ENCODE measurements at places on chromosomes 1 and 21.

DNA sequence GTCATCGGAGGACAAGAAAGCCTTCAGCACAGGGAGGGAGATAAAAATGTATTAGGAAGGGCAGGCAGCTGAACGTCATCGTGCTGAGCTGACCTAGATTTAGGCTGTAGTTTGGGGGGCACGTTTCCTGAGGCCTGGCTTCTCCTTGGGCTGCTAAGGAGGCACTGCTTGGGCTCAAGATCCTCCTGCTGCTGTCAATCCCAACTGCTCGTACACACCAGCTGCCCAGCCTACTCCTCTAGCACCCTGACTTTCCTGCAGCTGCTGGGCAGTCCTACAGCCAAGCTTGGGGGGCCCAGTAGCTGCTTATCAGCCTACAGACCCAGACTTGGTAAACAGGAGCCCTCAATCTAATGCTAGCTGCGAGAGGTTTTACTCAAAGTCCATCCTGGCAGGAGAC, 6.2 kb downstream of the TMEM35B start:
- no peak for DNase-seq

- no peak for DNase-seq
Measured at GRCh38 chr1:175890958-175891357, 147.6 kb upstream of the TNR start.

GRCh38 chr21:26115305-26115704, 55.3 kb downstream of the APP start:
- no peak for DNase-seq

DNA sequence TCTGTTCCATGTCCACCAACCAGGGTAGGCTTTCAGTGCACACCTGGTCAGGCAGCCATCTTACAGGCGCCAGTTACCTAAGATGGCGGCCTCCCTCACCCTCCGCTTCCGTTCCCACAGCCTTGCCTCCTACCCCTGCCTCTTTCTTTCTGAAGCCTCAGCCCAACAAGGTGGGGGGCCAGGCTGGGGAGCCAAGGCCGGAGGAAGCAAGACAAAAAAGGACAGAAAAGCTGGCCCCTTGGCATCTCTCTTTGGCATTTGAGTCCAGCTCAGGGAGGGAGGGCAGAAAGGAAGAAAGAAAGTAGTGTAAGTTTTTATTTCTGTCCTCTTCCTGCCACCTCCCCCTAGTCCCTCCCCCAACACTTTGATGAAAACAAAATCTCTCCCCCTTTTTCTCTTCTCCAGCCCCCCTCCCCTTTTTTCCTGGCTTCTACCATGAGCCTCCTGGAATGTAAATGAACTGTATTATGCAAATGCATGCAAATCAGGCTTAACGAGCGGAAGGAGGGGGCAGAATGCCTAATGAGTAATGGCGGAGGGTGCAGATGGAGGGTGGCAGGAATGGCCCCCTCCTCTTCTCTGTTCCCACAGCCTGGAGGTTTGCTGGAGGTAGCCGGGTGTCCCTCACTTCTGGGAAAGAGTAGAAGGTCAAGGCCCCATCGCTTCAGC, 43.8 kb downstream of the RHBG start:
- no peak for DNase-seq

DNA sequence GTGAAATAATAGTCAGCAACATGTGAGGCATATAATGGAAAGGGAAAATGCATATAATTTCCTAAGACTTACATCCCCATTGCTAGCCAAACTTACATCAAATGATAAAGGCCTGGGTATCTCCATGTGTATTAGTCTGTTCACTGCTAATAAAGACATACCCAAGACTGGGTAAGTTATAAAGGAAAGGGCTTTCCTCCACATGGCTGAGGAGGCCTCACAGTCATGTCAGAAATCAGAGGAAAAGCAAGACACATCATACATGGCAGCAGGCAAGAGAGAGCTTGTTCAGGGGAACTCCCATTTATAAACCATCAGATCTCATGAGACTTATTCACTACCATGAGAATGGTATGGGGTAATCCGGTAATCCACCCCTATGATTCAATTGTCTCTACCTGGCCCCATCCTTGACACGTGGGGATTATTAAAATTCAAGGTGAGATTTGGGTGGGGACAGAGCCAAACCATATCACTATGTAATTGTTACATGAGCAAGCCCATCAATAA, 161.5 kb upstream of the SAMSN1 start:
- DNase-seq: no peak

DNA sequence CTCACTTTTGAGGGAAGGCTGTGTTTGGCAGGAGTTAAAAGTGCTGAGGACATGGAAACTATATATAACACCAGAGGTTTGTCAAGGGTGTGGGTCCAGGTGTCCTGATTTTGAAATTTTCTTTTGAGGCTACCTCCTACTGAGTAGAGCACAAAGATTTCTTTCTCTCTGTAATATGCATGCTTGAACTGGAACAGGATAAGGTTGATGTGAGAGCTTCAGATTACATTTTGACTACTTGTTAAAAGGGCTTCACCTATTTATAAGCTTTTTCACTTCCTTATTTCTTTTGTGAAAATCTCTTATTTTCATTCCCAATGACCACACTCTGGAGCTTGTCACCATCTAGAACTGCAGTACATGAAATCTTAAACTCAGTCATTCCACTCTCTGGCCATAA, 59.8 kb upstream of the PLA2G4A start:
- no peak for DNase-seq

DNA sequence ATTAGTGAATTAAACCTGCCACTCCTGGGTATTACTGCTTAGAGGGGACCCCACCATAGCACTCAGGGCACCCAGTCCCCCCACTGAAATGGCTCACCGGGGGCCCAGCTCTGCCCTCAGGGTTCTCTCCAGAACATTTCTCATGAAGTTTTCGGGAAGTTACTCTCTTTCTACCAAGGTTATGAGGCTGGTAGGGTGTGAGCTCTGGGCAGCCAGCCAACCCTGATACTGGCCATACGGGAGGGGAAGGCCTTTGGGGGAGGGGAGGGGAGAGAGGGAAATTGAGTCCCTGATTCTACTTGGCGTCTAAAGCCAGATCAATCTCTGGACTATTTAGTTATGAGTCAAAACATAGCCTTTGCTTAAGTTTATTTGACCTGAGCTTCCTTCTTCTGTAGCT, 12.9 kb upstream of the PDE9A start:
- no peak for DNase-seq

DNA sequence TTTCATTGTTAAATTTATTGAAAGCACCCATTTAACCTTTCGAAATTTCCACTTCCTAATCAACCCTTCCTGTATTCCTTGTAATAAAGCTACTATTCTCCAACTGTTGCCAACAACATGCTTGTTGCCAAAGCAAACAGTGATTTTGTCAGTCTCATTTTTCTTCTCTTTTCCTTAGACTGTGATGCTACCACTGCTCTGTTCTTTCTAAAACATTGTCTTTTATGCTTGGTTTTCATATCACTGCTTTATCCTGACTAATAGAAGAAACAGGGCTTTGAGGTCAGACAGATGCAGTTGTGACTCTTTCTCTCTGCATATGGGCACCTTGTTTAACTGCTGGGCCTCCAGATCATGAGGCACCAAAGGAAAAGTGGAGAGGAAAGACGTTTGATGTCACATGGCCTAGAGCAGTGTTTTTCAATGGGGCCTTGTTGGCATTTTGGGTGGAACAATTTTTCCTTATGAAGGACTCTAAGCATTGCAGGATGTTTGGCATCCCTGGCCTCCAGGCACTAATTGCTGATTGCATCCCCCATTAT, 56.1 kb downstream of the HMCN1 start:
- no peak for DNase-seq

GRCh38 chr1:203325418-203326091, 20.2 kb downstream of the BTG2 start:
- DNase-seq: peak; percentile 91

DNA sequence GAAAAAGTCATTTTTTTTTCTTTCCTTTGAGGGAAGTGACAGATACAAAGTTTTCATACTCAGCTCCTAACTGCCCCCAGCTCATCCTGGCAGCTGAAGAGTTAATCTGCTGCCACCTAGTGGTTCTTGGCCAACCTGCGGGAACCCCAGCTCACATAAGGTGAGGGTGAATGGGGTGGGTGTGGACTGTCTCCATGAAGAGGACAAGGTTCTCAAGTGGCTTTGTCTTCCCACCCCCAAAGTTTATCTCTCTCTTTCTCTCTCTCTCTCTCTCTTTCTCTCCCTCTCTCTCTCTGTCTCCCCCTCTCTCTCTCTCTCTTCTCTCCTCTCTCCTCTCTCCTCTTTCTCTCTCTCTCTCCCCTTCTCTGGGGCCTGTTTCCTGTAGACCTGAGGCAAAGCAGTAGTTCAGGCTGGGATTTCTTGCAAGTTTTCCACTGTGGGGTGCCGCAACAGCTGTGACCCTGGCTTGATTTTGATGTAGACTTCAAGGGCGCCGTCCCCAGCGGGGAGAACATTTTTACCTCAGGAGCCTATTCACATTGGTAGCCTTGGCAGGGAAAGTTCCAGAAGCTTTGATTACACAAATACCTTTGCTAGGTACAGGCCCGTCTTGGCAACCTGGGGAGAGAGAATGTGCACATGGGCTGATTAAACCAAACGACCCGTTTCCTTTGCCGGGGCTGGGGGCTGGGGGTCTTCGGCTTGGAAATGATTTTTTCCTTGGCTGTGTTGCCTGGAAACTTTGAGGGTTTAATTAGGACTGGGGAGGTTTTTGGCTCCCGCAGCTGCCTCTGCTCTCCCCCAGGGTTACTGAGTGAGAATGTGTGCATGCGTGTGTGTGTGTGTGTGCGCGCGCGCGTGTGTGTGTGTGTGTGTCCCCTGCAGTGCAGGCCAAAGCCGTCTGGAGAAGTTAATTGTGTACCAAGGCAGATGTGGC, 135.9 kb downstream of the TM2D1 start:
- no peak for DNase-seq

DNA sequence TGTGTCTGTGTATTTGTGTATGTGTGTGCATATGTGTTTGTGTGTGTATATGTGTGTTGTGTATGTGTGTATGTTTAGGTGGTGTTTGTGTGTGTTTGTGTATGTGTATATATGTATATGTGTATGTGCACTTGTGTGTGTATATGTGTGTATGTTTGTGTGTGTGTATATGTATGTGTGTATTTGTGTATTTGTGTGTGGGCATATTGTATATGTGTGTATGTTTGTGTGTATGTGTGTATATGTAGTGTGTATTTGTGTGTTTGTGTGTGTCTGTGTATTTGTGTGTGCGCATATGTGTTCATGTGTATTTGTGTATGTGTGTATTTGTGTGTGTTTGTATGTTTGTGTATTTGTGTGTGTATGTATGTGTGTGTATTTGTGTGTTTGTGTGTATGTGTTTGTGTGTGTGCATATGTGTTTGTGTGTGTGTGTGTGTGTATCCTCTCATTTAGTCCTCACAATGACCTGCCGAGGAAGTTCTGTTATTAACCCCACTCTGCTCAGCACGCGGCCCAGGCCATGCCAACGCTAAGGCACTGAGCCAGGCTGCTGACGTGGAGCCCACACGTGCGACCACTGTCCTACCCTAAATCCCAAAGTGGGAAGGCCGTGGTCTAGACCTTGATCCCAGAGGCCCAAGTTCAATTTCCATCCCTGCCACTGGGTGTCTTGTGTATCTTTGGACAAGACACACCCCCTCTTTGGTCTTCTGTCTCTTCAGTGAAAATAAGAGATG, 43.2 kb upstream of the TMEM51 start:
- no peak for DNase-seq

- no peak for DNase-seq
Measured at GRCh38 chr1:64469116-64469976, 583 bp upstream of the CACHD1 start.

GRCh38 chr1:238628110-238628509, 737.4 kb upstream of the ZP4 start:
- DNase-seq: no peak

GRCh38 chr21:45893740-45894449, 87.7 kb upstream of the COL6A1 start:
- no peak for DNase-seq

DNA sequence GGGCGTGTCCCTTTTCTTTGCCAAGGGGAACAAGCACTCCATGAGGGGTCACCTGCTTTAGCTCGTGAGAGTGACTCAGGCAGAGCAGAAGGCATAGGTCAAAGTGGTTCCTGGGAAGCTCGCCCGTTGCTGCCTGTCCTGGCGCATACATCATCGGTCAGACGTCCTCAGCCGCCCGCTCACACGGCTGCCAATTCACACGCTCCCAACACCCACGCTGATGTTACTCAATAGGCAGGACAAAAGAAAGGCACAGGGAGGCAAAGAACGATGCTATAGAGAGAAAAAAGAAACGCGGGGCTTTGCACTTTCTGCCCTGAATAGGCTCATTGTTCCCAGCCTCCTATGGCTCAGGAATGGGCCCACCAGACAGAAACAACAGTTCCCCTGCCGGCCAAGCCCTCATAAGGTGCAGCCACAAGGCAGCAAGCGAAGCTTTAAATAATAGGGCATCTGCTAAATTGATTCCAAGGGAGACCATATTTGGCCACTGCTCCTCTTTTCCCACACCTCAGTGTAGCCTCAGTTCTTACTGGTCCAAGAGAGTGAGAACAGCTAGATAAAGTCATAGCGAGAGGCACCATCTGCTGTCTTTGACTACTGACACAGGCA, 38.7 kb downstream of the VTCN1 start:
- DNase-seq: no peak

- no peak for DNase-seq
Measured at GRCh38 chr21:40516335-40516734, 330.6 kb downstream of the DSCAM start.

- no peak for DNase-seq
Measured at GRCh38 chr1:44805311-44806024, 1.7 kb downstream of the DYNLT4 start.

- DNase-seq: no peak
Measured at GRCh38 chr1:151817353-151817730, 12.1 kb upstream of the LINGO4 start.

DNA sequence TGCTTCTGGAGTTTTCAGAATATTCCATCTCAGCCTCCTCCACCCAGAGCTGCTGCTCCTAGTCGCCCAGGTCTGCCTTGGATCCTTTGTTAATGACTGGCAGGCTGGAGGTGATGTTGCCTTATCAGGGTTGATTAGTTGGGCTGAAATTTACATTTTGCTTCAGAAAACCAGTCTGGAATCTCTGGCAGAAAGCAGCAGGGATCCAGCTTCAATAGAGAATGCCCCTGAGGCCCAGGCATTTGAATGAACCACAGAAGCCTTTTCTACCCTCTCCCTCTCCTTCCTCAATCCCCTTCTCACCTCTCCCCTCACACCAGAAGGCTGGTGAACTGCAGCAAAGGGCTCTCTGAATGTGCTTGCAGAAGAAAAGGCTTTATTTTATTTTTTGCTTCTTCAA, 83.2 kb downstream of the PLXNA2 start:
- DNase-seq: no peak

GRCh38 chr1:198167436-198167934, 10.7 kb downstream of the NEK7 start:
- no peak for DNase-seq

- no peak for DNase-seq
Measured at GRCh38 chr1:40841602-40842001, 20.6 kb downstream of the CITED4 start.

- DNase-seq: no peak
Measured at GRCh38 chr1:145985502-145986439, 10.6 kb downstream of the TXNIP start.

- DNase-seq: no peak
Measured at GRCh38 chr1:169653873-169654272, 23.9 kb upstream of the SELP start.

GRCh38 chr1:228037401-228038386, 30.9 kb downstream of the WNT3A start:
- no peak for DNase-seq

All from D721Med (cell line).